ENCODE measurements at places on chromosomes 11 and 22.

DNA sequence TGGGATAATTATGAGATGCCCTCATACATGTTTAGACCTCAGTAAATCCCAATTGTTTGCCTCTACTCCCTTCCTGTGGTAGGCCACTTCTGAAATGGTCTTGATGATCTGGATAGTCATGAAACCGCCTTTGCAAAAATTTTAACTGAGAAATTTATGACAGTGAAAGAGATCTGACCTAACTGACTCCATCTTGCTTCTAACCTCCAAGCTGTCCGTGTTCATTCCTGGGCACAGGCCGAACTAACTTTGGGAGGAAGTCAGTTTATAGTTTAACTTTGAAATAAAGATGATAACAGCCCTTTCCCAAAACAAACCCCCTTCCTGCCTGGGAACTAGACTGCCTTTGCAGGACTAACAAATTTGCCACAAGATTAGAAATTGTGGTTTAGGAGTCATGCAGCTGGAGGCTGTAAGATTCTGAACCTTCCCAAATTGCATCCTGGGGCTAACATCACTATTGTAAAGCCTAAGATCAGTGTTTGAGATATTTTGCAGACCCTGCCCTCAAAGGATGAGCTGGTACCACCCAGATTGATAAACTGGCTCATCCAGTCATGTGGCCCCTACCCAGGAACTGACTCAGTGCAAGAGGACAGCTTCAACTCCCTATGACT, 19.9 kb upstream of the CTR9 start:
- DNase-seq: no peak

- no peak for DNase-seq
These were observed 323.7 kb downstream of the MIAT start for GRCh38 chr22:26981111-26981510.

DNA sequence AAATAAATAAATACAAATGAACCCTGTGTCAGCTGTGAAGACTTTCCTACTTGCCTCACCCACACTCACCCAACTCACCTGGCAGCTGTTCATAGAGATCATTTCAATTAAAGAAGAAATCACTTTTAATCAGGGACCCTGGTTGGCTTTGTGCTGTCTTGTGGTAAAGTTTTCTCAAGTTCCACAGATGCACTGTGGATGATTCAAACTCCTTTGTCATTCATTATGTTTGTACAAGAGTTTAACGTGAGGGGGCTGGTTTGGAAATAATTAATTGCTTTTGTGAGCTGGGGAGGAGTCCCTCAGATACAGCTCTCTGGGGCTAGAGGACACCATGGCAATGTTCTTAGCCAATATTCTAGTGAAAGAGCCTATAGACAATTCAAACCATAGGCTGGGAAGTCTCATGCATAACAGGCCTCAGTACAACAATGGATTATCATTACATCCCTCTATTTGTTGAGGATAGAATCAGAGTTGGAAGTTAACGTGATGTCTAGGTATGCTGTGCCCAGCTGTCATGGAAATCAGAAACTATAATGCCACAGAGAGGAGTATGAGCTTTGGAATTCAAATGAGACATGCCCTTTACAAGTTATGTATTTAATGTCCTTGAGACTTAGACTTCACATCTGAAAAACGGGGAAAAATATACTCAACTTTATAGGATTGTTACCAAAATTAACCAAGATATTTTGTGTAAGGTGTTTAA, 698.5 kb downstream of the KCNA4 start:
- DNase-seq: peak; percentile 57

- no peak for DNase-seq
These were observed at the start of gene SEC14L3 for GRCh38 chr22:30471616-30472318. SEC14L3 (minus strand) TSS chr22:30472017; CDS start chr22:30471958, 59 bp downstream.

DNA sequence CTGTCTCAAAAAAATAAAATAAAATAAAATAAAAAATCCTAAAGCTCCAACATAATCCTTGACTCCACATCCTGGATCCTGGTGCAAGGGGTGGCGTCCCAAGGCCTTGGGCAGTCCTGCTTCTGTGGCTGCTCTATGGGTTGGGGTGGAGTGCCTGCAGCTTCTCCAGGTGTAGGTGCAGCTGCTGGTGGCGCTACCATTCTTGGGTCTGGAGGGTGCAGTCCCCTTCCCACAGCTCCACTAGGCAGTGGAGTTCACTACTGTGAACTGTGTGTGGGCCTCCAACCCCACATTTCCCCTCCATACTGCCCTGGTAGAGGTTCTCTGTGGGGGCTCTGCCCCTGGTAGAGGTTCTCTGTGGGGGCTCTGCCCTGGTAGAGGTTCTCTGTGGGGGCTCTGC, 6.9 kb upstream of the TBC1D22A start:
- DNase-seq: no peak

Measured in ELR (cell line).